ENCODE measurements at places on chromosomes 1 and 21.

DNA sequence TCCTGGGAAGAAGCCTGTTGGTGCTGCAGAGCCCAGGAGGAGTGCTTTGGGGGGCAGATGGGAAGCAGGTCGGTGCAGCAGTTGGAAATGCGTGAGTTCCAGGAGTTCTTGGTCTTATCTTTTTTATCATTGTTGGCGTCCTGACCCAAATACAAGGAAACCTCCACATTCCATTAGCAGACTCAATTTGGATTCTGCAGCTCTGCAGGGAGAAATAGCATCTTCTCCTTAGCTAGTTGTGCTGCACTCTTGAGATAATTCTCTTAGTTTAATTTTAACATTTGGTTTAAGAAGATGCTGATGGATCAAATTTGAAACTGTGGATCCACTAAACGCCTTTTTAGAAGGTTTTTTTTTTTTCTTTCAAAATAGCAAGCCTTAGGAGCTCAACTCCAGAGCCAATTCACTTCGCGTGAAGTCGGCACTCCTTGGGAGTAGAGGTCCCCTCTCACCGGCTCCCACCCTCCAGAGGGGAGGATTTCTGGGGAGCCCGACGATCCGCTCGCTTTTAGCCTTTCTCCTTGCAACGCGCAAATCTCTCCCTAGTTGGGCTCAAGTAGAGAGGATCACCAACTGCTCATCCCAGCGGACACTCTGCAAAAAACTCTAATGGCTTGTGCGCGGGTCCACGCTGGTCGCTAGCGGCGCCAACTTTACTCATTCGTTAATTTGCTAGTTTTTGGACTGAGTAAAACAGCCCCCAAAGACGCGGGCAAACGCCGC is 1.3 kb downstream of the PLD5 start:
- no peak for DNase-seq

- peak; percentile 42 for DNase-seq
Measured at GRCh38 chr1:228058949-228059633, 23.4 kb upstream of the ARF1 start.

DNA sequence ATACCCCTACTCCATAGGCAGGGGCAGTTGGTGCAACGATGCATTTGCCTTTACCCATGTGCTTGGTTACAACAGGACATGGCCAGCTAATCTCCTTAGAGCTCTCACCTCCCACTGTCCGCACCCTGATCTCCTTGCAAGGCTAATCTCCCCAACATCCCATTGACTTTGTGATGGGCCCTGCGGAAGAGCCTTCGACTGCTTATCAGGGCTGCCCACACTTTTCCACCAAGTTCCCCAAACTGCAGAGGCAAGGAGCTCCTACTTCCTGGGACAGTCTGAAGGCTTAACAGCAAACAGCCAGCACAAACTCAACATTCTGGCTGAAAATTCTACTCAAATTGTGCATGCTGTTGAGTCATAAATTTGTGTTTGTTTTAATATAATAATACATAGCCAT is 36.0 kb downstream of the C1orf94 start:
- no peak for DNase-seq

DNA sequence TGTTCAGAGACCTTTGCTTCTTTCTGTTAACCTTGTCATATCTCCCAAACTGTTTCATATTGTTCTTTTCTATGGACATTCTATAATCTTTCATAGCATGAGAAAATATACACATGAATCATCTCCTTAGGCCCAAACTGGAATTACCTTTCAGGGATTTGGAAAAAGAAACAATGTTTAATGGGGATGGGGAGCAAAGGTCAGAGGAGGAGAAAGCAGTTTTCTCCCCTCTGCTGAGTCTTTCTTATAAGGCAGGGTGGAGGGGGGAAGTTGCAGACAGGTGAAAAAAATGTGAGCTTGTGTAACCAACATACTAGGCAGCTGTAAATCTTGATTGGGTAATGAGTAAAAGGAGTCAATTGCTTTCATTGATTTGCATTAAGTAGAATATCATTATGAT is 164.1 kb downstream of the BRINP2 start:
- DNase-seq, result no peak

DNA sequence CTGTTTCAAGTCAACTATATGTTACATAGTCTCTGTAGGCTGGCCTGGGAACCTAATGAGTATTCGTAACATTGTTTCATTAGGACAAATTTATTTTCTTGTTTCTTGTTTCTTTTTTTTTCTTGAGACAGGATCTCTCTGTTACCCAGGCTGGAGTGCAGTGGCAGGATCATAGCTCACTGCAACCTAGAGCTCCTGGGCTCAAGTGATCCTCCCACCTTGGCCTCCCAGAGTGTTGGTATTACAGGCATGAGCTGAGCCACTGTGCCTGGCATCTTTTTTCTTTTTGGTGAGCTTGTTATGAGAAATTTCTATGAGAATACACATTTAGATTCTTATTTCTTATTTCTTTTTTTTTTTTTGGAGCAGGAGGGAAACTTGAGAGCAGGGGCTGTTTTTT is 6.8 kb downstream of the CENPS start:
- DNase-seq, result no peak

DNA sequence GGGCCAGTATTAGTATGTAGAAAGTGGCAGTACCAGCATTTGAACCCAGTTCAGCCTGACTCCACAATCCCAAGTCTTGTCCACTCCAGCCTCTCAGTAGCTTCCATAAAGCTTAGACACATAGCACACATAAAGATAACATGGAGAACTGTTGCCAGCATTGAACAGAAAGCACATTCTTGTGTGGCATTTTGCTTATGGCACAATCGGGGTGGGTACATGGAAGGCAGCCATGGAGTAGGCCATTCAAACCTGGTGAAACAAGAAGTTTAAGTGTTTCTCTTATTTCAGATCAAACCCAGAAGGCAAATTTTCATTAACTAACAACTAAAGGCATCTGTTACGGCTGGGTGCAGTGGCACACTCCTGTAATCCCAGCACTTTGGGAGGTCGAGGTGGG is 102.7 kb downstream of the HIVEP3 start:
- DNase-seq, result no peak

DNA sequence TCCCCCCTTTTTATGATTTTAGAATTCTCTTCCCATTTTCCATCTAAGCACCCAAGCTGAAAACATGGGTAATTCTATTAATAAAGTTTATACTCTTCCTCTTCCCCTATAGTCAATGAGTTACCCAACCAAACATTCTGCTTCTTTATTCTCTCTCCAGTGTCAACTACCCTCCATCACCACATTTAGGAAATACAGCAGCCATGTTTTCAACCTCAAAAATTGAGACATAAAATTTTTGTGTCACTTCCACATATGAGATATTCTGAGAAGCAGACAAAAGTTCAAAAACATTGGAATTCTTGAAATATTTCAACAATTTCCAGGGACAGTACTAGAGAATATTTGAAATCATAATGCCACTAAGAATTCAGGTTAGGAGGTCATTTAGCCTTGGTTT is 64.8 kb upstream of the ATP1A1 start:
- DNase-seq, result no peak

GRCh38 chr1:116332451-116332850 is 40.6 kb upstream of the ATP1A1 start:
- DNase-seq, result no peak

DNA sequence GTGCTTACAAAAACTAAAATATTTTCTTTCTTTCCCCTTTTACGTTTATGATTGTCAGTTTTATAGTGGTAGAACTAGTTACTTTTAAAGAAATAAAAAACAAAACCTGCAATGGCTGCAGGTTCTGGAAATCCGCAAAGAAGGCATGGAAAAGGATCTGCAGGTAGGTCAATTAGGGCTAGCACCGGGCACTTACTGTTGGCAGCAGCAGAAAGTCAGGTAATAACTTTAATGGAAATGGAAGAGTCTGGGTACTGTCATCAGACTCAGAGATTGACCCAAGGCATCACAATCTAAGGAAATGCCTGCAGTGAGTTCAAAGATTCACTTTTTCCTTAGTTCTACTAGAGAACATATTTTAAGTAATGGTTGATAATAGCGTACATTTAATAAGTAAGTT is 1136.3 kb upstream of the B3GALT2 start:
- DNase-seq, result no peak

All from NCI-H1105 treated with DMSO at 0.1 percent for 48 hours (cell line).